ENCODE measurements at places on chromosomes 2 and 18.

DNA sequence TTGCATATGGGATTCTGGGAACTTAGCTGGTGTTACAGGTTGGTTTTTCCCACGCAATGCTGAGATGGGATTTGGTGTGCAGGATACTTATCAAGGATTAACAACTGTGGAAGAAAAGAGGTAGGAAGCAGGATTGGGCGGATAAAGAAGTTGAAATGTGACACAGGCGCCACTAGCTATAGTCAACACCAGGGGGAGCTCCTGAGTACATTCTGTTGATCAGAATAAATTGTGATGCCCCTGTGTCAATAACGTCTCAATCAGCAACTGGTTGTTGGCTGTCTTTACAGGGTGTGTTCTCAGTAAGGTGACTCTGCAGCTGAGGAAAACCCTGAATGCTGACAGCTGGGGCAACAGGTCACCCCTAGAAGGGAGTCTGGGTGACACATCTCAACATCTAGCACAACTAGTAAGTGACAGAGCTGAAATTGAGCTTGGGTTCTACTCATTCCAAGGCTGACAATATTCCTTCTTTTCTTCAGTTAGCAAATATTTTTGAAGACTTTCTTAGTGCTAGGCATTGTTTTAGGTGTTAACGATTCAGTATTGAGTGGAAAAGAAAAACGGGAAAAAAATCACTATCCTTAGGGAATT, 143.0 kb downstream of the ARL6IP6 start:
- no peak for DNase-seq

- DNase-seq = no peak
These were observed 3.4 kb upstream of the PAX8 start for GRCh38 chr2:113281910-113282746.

- no peak for DNase-seq
These were observed 71.2 kb upstream of the COL3A1 start for GRCh38 chr2:188902901-188903491.

- DNase-seq = no peak
These were observed 515.2 kb upstream of the FANCL start for GRCh38 chr2:58756336-58756735.

GRCh38 chr2:231321021-231321420, 74.5 kb upstream of the B3GNT7 start:
- DNase-seq = no peak

DNA sequence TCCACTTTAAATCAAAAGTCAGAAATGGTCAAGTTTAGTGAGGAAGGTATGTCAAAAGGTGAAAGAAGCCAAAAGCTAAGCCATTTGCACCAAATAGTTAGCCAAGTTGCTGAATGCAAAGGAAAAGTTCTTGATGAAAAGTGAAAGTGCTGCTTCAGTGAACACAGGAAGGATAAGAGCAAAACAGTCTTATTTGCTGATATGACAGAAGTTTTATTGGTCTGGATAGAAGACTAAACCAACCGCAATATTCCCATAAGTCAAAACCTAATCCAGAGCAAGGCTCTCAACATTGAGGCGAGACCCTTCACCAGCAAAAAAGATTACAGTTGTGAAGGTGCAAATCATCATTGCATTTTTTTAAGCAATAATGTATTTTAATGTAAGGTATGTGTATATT, 496.5 kb upstream of the LRATD1 start:
- no peak for DNase-seq

GRCh38 chr2:118806797-118807667, 40.4 kb downstream of the EN1 start:
- no peak for DNase-seq

- DNase-seq = no peak
These were observed 13.0 kb downstream of the IL18R1 start for GRCh38 chr2:102368461-102369109.

- DNase-seq = no peak
These were observed at the start of gene SGPP2 for GRCh38 chr2:222424276-222424728. Gene SGPP2, plus strand, starts transcription at chr2:222424543. Its CDS starts 60 bp downstream, at chr2:222424603.

GRCh38 chr2:70354264-70354949, 52.5 kb upstream of the FAM136A start:
- no peak for DNase-seq

DNA sequence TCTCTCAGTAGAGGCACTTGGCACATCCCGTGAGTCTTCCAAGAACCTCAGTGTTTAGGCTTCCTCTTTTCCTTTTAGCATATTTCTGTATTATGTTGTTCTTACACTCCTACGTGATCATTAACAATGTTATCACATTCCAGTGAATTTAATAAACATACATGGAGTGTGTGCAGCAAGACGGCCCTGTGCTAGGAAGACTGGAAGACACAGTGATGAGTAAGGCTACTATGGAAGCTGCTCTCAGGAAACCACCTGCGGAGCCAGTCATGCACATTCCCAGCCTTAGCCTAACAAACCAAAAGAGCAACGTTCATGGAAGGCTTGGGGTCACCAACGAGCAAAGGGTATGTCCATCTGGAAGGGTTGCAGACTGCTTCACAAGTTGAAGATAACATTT, 103.4 kb downstream of the ETAA1 start:
- no peak for DNase-seq

GRCh38 chr2:239382384-239382880, 18.4 kb downstream of the HDAC4 start:
- DNase-seq = no peak

- DNase-seq = no peak
These were observed 68.2 kb upstream of the SLC35G4 start for GRCh38 chr18:11541179-11541578.

- no peak for DNase-seq
These were observed 382.4 kb upstream of the SMIM21 start for GRCh38 chr18:75809926-75810255.

DNA sequence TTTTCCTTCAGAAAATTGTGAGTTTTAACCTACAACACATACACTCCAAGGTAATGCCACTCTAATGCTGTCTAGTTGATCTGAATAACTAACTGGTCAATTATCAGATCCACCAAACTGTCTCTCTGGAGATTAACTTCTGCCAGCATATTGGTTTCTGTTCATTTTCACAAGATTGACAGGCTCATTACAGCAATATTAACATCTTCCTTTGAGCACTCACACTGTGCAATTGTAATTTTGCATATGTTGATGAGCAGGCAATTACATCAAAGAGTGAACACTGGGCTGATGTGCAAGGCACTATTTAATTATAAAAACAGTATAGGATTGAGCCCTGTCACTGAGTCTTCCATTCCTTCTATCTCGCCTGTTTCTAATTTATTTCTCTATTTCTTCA, 197.3 kb downstream of the SLC8A1 start:
- no peak for DNase-seq

DNA sequence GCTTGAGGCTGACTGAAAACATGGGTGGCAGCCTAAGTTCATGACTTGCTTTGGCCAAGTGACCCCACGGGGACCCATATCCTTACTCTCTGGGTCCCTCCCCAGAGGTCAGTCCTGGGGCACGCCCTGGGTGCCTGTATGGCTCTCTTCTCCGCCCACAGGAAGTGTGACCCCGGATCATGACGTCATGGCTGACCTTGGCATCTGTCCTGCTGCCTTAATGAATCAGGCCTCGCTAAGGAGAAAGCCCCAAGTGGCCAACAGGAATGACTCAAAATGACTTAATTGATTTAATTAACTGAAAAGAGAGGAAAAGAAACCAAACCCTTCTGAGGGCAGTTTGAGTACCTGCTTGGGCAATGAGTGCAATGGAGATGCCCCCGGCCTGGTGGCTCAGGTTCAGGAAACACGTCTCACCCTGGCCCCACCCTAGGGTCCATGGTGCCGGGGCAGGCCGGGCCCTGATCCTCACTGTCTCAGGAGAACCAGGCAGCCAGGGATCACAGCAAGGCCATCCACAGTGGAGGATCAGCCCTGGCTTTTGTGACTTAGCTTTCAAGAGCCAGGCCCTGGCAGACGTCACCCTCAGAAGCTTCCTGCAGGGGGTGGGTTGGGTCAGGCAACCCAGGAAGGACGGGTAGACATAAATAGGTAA, 112.0 kb downstream of the CYP26B1 start:
- DNase-seq = no peak

GRCh38 chr2:127551221-127551930, 15.9 kb downstream of the MYO7B start:
- no peak for DNase-seq

GRCh38 chr2:76567478-76567877, 856.8 kb upstream of the GCFC2 start:
- DNase-seq = no peak

DNA sequence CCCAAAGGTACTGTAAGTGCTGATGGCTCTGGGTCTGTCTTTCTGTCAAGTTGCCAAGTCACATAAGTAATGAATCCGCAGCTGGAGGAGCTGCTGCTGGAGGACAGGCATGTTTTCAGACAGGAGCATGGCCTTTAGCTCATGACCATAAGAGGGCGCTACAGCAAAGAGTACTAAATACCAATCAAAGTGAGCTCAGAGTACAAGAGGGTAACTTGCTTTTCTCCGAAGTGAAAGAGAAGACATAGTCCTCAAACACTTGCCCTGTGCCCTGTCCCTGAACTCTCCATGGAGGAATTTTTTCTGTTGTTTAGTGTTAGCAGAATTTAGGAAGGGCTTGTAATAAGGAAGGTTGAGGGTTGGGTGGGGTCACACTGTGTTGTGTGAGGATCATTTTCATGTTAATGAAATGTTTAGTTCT, 58.0 kb upstream of the EML6 start:
- DNase-seq = no peak

GRCh38 chr2:136080114-136080513, 37.8 kb downstream of the CXCR4 start:
- DNase-seq = no peak

DNA sequence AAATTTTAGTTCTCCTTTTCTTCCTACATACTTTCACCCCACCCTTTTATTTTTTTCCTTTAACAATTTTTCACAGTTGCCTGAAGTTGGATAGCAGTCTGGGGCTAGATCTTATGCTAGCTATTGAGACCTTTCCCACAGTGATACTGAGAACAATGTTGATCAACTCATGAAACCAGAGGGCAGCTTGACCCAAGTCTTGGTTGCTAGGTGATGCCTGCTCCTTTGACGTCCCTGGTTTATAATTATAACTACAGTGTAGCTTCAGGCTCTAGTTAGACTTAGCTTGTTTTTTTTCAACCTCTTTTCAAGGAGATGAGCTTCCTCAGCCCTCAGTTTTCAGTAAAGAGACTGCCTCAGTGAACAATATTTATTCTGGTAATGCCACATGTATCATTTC, 648.5 kb downstream of the IRS1 start:
- no peak for DNase-seq

- DNase-seq = no peak
These were observed 31.2 kb upstream of the NPC1 start for GRCh38 chr18:23617412-23618014.

- DNase-seq = no peak
These were observed 205.1 kb upstream of the SRD5A2 start for GRCh38 chr2:31785876-31786275.

DNA sequence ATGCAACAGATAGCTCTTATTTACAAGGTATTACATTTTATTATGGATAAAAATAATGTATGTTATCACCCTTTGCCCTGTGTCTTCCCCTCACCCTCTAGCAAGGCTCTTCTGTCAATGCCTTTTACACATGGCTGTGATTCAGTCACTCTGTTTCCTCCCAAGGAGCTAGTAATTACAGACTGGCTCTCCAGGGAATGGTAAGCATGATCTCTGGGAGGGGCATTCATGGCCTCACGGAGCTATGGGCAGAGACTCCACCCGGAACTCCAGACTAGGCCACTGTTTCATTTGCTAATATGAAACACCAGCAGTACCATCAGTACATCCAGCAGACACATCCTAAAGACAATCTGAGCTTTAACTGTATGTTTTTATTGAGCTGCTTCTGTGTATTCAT, 410.9 kb upstream of the CYRIA start:
- no peak for DNase-seq

GRCh38 chr2:85681372-85681763, 12.8 kb upstream of the GNLY start:
- DNase-seq = no peak

DNA sequence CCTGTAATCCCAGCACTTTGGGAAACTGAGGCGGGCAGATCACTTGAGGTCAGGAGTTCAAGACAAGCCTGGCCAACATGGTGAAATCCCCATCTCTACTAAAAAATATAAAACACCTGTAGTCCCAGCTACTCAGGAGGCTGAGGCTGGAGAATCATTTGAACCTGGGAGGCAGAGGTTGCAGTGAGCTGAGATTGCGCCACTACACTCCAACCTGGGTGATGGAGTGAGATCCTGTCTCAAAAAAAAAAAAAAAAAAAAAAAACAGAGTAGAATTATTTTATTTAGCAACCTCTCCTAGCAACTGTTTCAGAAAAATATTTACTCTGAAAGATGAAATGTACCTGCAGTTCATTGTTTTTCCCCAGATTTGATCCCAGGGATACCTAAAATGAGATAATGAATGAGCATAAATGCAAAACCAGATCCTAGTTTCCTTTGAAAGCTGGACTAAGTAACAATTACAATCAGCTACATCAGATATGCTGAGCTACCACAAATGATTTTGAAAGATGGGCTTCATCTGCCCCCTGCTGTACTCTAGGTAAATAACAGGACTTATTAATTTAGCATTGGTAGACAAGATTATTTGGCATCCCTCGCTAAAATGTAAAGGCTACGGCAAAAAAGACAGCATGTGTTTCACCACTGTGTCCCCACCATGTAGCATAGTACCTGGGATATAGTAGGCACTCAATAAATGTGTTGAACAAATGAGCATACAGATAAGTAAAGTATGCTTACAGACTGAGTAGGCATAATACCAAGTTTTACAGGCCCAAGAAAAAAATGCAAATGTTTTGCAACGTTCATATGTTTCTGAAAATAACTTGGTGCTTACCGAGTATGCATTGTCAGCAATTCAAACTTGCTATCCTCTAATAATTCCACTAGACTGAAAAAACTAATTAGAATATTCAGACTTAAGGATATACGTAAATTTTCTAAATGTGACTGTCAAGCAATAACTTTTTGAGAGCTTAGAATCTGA, 102.5 kb downstream of the ATL2 start:
- DNase-seq = no peak

DNA sequence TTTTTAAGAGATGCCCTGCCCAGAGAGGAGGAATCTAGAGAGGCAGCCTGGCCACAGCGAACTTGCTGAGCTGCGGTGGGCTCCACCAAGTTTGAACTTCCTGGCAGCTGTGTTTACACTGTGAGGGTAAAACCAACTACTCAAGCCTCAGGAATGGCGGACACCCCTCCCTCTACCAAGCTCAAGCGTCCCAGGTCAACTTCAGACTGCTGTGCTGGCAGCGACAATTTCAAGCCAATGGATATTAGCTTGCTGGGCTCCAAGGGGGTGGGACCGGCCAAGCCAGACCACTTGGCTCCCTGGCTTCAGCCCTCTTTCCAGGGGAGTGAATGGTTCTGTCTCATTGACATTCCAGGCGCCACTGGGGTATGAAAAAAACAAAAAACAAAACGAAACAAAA, 289.4 kb downstream of the KCNS3 start:
- DNase-seq = no peak

- DNase-seq = no peak
These were observed 10.7 kb upstream of the SPOPL start for GRCh38 chr2:138490673-138491494.

GRCh38 chr2:121338281-121338680, 53.3 kb upstream of the TFCP2L1 start:
- DNase-seq = no peak

Data from stimulated activated CD8-positive, alpha-beta memory T cell treated with anti-CD3 and anti-CD28 coated beads, Interleukin-7, amount 100 ng/mL, for 1 hour (primary cell).